Activated CD8-positive, alpha-beta memory T cell treated with anti-CD3 and anti-CD28 coated beads, Interleukin-2, amount 10 ng/mL, durations not matched to agents 7 days and 5 days (primary cell): ENCODE measurements at places on chromosomes 4 and X. TPM values are rescaled to one million over a fixed set of nuclear protein-coding genes. Genes with fewer than 3 reads are reported as not detected.

Gene CLIC2
- total RNA-seq: 0.35 TPM

Gene FAM114A1
- 0.40 TPM for total RNA-seq

Gene CENPVL2
- not detected for total RNA-seq

Gene MAGEA8
- total RNA-seq: not detected

Gene SNCA
- total RNA-seq: 2.0 TPM

Gene DLG3
- total RNA-seq: 39.6 TPM

Gene CPE
- not detected for total RNA-seq

Gene DCAF4L1
- 0.33 TPM for total RNA-seq

Gene DCAF12L2
- total RNA-seq: not detected

Gene HS6ST2
- total RNA-seq: not detected

Gene FOXP3
- 26.8 TPM for total RNA-seq

Gene HPRT1
- total RNA-seq: 86.5 TPM

Gene HAND2
- not detected for total RNA-seq

Gene TEX13C
- not detected for total RNA-seq

Gene OCIAD2
- 54.6 TPM for total RNA-seq
